ENCODE measurements at places on chromosomes 2 and 18.
A peak's percentile ranks its signal among the peaks of the same experiment; 100 is the strongest.

DNA sequence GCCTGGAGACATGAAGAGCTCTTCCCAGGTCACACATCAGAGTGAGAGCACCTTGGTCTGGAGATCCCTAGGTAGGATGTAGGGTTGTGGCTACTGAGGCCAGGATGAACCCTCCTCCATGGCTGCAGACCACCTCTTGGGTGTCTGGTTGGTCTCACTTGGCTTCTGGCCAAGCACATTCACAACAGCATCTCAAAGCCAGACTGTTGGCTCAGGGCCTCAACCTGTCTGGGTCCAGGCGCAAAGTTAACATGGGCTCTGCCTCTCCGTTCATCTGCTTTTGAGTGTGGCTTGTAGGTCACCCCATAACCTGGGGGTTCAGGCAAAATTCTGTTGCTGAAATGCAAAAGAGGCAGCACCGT, 40.1 kb downstream of the RHOB start:
- DNase-seq: no peak

- DNase-seq: no peak
Observed at GRCh38 chr2:34161549-34161948, 562.5 kb upstream of the FAM98A start.

- DNase-seq: no peak
Observed at GRCh38 chr18:13271302-13271911, 52.8 kb downstream of the LDLRAD4 start.

GRCh38 chr2:168500516-168500915, 44.4 kb downstream of the CERS6 start:
- no peak for DNase-seq

DNA sequence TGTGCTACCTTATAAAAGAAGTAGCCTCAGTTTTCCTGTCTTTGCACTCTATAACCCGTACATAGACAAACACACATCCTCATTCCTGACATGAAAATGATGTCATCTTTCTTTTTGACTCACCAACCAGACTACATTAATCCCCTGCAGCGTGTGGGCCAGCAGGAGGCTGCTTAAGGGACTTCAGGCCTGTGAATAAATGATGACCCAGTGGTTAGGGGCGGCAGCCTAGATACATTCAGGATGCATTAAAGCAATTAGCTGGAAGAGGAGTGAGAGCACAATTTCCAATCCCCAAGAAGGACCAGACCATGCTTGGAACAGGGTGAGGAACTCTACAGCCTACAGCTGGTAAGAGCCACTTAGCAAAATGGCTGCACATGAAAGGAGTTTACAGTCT, 57.3 kb upstream of the KLF7 start:
- peak; percentile 17 for DNase-seq

DNA sequence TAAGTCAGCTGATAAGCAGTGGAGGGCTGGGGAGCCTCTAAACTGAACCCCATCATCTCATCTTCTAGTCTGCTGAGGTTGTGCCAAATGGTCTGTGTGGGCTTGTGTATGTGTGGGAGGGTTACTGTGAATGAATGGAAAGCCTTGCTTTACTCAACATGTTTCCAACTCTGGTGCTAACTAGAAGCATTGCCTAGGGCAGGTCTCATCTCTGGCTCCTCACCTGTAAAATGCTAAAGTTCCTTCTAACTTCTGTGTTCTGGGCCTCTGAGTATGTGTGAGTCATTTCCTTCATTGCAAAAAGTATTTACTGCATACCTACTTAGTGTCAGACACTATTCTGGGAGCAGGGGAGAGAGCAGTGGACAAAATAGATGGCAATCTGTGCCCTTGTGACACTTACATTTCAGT, 1.3 kb downstream of the LIPG start:
- peak; percentile 9 for DNase-seq

- no peak for DNase-seq
Observed at GRCh38 chr2:170206246-170206645, 28.3 kb downstream of the MYO3B start.

GRCh38 chr2:196598412-196598811, 41.1 kb upstream of the CCDC150 start:
- DNase-seq: no peak

- DNase-seq: no peak
Observed at GRCh38 chr2:47078541-47079482, 76.3 kb downstream of the STPG4 start.

DNA sequence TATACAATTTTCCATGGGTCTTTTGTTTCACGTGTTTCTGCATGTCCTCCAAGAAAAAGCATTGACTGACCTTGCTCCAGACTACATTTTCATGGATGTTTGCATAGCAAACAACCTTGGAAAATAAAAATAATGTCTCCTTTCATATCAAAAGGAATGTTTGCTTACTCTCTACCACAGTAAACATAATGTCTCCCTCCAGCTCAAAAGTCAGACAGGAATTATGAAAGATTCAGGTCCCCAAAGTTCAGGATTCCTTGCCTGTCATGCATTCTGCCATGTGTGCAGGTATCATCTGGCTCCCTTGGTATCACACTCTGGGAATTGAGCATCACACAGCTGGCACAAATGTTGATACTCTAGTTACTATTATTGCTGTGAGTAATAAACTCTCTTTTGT, 103.1 kb upstream of the ZC3H15 start:
- DNase-seq: no peak

DNA sequence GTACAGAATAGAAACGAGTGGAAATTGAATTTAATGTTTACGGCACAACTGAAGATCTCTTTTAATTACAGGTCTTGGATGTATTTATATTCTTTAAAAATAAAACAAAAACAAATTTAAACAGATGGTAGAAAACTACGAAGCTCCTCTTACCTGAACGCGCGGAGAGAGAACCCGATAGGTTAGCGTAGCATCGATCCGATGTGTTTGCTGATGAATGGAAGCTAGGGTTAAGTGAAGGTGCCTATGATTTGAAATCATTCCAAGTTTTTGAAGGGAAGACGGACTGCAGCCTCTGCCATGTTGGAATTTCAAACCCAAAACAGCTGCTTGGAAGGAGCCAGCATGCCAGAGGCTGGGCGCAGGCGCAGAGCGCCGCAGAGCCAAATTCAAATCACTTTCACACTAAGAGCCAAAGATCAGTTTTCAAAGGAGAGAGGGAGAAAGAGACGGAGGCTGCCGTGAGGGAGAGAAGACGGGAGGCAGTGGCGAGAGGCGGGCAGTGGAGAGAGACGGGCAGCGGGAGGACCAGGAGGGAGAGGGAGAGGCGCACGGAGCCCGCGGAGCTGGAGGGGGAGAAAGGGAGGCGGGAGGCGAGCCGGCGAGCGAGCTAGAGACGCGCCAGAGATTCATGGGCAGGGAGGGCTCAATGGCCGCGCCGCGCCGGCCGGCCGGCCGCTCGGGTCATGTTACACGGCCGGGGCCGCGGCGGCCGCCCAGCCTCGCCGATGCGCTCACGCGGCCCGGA, at the start of gene FIGN:
Gene FIGN (minus strand): TSS at position 324 of the 748 bp plus-strand sequence. CDS start 1,081 bp downstream, outside the sequence.
- DNase-seq: no peak

DNA sequence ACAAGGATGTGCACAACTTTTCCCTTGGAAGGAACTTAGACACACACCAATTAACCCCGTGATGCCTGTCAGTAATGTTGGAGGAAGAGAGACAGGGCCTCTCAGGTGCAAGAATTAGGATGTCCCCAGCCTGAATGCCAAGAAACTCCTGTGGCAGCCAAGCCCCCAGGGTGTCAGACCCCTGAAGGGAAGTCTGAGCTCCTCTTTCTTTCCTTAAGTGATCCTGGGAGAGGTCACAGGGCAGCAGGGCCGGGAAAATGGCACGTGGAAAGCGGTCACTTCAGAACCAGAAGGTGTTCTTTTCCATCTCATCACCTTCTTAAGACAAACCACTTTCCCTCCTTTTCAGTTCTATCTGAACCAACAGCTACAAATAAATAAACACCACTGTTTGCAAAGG, 185.9 kb downstream of the ANAPC1 start:
- DNase-seq: no peak

DNA sequence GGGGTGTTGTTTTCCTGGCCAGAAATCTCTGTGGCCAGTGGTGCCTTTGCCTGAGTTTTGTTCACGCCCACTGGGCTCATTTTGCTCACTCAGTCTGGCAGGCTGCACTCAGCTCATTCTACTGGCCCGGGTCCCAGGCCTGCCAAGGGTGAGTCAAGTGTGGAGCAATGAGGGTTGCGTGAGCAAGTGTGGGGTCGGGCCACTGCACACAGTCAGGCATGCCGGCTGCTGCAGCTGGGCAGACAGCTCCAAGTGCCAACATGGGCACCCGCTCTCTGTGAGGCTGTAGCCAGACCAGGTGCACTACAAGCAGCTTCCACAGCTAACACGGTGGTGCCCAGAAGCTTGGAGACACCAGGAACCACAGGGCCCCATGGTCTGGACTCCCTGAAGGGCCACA, 801.1 kb upstream of the RAB6C start:
- no peak for DNase-seq

- DNase-seq: peak; percentile 87
Observed at GRCh38 chr2:241734467-241735208, at the start of gene D2HGDH. Gene D2HGDH (plus strand): TSS chr2:241734630. CDS start chr2:241735225, 595 bp downstream.

DNA sequence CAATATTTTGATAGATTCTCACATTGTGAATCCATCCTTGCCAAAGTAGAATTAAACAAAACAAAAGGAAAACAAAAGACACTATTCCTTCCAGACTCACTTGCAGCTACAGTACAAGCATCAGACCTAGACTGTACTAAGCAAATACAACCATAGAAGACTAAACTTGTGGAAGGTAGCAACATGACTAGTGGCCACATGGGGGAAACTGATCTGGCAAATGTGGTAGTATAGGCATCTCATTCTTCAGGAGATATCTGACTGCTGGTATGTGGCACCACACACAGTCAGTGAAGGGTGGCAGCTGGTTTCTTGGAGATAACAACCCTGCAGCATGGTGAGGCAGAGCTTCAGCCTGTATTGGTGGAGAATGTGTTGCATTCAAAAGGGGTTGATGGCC, 81.0 kb upstream of the ACVR2A start:
- DNase-seq: no peak

DNA sequence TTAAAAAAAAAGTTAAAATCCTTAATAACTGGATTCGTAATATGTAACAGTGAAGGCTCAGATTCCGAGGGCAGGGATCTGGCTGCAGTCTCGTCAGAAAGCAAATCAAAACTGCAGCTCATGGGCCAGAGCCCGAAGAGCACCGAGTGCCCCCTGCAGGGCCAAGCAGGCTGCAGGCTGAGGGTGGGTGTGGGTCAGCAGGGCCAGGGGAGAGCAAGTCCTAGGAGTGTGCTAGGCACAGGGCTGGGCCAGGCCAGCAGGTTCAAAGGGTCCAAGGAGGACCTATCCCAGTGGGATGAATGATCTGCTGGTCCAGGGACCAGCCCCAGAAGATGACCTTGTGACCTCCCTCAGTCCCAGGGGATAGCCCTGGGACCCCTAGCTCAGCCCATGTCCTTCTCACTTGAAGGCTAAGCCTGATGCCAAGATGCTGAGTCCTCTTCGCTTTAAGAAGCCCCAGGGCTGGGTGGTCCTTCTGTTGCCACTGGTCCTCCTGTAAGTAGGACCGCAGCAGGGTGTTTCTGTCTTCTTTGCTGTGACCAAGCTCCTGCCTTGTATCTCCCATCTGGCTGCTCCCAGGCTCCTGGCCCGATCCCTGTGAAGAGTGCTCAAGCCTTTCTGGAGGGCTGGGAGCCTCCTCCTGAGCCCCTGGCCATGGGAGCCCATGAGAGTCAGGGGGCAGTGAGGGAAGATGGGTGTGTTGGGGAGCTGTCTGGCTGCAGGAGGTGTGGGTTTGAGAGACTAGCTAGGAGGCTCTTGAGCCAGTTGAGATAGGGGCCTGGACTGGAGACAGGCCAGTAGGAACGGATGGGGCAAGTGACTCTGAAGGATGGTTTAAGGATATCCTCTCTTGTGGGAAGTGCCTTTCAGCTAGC, 150.7 kb downstream of the DYSF start:
- no peak for DNase-seq

DNA sequence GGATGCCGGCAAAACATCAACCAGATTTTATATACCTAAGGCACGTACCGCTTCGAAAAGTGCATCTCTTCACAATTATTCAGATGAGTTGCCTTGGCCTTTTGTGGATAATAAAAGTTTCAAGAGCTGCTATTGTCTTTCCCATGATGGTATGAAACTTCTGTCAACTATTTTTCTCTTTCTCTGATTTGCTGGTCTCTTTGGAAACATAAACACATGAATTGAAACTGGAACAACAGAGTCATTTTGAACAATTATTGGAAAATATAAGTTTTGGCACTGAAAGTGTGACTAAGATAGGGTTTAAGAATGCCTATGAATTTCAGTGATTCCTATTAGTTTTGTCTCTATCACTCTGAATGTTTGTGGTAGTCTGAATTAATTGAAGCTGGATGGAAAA, 109.9 kb downstream of the DPP4 start:
- no peak for DNase-seq

DNA sequence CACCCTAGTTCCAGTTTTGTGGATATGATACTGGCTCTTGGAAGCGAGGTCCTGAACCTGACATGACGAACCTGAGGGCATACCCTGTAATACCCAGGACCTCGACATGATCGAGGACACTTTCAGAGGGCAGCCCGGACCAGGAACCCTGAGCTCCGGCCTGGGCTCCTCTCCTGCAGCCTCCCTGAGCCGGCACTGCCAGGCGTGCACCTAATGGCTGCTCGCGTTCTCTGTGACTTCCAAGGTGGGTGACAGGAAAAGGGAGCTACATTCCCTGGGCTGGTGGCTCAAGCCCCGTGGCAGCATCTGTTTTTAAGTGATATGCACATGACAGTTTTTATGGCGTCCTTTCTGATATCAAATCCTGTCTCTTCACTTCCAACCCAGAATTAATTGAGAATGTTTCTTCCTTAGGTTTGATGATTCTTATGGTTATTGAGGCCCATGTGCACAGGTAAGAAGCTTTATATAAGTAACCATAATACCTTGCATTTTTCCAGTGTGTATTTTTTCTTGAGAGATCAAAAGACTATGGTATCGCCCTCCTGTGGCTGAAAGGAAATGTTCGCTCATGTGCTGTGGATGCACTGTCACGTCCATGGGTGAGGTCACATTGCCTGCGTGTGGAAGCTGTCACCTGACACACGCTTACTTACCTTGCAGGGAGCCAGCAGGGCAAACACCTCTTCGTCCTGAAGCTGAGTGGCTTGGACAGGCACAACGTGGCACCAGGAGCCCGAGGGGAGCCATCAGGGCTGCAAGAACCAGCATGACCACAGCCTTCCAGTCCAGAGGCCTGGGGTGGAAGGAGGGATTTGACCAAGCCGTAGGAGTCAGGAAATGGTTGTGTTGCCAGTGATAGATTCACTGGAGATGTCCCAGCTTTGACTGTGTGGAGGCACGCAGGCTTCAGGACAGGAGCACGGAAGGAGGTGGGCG, 367.4 kb upstream of the MYT1L start:
- DNase-seq: peak; percentile 30

DNA sequence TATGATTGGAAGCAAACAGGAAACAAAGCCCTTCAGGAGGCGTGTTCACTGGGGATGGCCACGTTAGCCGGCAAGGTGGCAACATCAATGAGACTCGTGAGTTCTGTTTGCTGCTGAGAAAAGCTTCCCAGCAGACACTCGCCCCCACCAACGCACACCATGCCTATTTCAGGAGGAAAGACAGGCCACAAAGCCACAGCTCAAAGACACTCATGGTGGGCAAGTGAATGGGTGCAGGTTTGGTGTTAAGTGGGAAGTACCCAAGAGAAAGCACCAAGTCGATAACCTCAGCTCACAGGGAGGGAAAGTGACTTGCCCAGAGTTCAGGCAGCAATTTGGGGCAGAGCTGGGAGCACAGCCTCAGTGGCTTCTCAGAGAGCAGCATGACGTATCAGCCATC, 10.5 kb upstream of the MTERF4 start:
- no peak for DNase-seq

GRCh38 chr2:55862246-55862645, 61.3 kb downstream of the EFEMP1 start:
- peak; percentile 31 for DNase-seq

- no peak for DNase-seq
Observed at GRCh38 chr2:37617119-37617892, 54.1 kb downstream of the CDC42EP3 start.

Measured in NB4 (cell line).